RWPE1 (cell line): ENCODE measurements at places on chromosomes 7 and 10.
A peak's percentile ranks its signal among the peaks of the same experiment; 100 is the strongest.

DNA sequence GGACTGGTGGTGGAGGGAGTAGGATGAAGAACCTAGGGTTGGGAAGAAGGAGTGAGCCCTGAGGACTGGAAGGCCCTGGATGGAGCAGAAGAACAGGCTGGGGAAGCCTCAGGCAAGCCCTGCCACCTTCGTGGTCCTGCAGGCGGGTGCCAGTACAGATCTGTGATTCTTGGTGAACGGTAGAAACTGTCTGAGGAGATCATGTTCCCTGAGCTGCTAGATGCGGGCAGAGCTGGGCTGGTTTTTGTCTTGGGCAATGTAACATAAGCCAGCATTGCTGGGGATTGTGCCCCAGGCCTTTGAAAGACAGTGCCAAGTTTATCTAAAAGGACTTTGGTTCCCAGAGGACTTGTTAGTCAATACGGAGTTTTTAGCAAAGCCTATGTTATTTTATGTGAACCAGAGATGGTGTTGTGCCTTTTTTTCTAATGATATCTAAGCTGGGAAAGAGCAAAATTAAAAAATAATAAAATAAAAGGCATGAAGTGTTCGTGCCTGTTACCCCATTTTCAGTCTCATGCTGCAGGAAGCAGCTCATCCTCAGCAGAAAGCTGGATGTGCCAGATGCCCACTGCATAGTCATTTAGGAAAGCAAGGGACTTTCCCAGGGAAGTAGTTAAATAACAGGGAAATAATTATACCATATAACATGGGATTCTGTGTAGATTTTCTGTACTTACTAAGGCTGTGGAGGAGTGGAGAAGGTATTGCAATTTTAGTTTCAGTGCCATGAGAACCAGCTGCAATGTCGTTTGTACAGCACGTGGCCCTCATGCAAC is 24.4 kb upstream of the FIGNL1 start:
- DNase-seq, result no peak

GRCh38 chr10:13117841-13118783 is 18.1 kb downstream of the OPTN start:
- DNase-seq, result no peak

DNA sequence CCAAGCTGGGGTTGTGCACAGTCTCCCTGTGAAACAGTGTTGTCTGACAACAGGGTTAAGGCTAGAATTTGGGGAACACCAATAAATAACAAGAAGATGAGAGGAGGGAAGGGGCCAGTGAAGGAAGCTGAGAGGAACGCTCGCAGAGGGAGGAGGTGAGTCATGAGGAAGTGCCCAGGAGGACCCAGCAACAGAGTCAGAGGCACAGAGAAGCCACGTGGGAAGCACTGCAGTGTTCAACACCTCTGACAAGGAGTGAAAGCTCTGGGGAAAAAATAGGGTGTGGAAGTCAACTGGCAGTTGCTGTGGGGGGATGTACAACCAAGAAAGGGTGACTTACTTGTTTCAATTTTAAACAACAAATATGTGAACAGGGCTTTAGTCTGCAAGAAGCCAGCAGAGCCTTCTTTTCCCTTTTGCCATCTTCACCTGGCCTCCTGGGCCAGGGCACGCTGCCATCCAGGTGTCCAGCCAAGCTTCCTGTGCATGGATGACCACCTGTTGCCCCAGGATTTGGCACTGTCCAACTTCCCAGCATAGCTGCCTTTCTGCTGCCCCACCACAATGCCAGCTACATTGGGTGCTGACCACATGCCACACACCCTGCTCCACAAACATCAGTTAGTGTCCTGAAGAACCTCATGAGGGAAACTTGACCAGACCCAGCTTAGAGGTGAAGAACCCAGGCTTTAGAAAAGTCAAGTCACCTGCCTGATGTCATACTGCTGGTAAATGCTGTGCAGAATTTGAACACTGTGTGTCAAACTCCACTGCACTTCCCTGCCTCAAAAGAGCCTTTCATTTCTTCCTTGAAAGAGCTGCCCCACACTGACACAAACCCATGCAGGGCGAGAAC is 69.6 kb downstream of the ATXN7L1 start:
- peak; percentile 74 for DNase-seq

- DNase-seq, result no peak
Measured at GRCh38 chr10:102424916-102425315, 4.3 kb downstream of the FBXL15 start.

DNA sequence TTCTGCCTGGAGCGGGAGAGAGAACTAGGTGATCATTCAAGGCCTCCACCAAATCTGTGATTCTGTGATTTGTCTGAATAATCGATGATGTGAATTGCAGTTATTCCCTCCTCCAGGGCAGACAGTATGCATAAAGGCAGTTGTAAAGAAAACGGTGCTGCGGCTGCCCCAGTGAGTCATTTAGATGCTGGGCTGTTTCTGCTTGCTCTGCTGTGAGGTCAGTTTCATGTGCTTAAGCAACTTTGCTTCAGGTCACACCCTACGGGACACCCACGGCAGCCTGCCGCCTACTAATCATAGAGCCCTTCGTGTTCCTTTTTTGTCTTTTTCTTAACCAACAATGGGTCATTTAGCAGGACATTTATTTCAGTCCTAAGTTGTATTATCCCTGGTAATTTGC is 158.1 kb upstream of the PITRM1 start:
- peak; percentile 58 for DNase-seq

GRCh38 chr7:24169077-24169624 is 114.8 kb upstream of the NPY start:
- no peak for DNase-seq

GRCh38 chr7:32586291-32587221 is 91.3 kb downstream of the AVL9 start:
- no peak for DNase-seq

DNA sequence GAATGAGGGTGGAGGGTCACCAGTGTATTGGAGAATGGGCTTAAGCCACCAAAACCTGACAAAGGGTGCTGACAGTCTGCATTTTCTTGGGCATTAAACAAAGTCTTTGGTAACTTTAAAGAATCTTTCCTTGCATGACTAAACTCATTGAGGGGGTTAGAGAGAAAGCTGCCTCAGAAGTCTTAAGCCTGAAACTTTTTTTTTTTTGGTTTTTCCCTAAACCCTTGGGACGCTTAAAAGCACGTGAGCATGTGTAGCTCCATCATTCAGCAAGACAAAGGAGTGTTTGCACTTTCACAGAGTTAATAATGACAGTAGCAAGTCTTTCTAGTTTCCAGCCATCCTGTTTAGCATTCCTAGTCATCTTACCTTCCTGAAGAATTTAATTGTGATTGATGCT is 110.7 kb downstream of the LRMDA start:
- no peak for DNase-seq

- DNase-seq, result no peak
Measured at GRCh38 chr10:77245953-77246352, 391.7 kb downstream of the KCNMA1 start.

DNA sequence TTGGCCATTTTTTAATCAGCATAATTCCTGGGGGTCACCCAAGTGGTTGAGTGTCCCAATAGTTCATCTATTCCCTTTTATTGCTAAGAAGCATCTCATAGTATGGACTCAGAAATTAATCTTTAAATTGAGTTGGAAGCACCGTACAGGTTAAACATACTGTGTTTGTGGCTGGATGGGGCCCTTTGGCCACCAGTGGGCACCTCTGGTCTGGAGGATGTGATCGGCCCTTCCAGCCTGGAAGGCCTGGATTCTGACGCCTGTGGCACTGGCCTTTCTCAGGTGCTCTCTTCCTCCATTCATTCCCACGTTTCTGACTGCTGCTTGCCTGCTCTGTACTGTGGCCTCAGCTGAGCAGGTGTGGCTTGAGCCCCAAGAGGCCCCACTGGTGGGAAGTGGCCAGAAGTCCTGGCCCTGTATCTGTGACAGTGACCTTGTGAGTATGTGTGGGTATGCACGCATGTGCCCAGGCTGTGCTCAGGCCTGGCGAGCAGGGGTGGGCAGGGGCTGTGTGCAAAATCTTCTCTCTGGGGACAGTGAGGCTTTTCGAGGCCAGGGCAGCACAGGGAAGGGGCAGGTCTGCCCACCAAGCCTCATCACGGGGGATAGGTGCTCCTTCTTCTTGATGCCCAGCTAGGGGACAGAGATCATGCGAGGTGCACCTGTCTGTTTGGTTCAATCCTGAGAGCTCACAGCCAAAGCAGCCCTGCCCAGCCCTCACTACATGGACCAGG is 30.1 kb downstream of the LDB3 start:
- DNase-seq, result no peak

- no peak for DNase-seq
Measured at GRCh38 chr7:28836716-28837115, 121.4 kb downstream of the TRIL start.

DNA sequence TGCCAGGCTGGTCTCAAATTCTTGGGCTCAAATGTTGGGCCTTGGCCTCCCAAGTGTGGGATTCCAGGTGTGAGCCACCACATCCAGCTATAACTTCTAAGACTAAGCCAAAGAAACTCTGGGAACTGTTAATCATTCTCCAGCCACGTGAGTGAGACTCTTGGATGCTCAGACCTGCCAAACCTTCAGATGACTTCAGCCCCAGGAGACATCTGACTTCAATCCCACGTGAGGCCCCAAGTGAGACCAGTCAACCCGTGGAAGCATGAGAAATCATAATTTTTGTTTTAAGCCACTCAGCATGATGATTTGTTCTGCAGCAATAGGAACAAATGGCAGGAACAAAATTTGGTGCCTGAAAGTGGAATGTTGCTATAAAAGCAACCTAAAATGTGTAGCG is 4.3 kb upstream of the PCBD1 start:
- DNase-seq, result no peak

DNA sequence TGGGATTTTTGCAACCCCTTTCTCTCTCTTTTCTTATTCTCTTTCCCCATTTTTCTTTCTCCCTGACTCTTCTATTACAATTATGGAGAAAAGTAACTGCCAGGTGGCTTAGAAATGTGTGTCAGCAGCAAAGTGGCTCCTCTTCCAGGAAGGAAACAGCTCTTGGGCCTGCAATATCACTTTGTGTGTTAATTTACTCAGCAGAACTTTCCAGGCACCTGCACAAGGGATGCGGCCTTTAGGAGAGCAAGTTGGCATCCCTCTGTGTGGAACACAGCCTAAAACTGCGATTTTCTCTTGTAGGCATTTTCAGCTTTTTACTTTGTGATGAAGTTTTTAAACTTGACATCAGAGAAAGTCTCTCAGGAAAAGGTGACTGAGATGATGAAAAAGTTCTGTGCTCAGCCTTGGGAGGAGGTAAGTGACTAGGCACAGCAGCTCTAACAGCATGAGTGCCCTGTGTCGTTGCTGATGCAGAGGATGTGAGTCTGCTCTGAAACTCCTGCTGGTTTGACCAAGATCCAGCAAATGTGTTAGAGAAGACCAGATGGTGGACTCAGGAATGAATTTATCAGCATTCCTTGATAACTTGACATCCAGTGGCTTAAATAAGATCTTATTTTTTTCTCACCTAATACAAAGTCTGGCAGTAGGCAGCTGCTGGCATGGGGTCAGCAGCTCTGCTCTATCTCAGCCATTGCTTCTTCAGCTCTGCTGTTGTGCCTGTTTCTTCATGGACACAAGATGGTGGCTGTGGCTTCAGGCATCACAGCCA is 47.4 kb upstream of the CC2D2B start:
- DNase-seq, result no peak

GRCh38 chr10:72277996-72278667 is 4.4 kb downstream of the DDIT4 start:
- no peak for DNase-seq

GRCh38 chr7:13198727-13199126 is 511.3 kb downstream of the ARL4A start:
- DNase-seq, result no peak

DNA sequence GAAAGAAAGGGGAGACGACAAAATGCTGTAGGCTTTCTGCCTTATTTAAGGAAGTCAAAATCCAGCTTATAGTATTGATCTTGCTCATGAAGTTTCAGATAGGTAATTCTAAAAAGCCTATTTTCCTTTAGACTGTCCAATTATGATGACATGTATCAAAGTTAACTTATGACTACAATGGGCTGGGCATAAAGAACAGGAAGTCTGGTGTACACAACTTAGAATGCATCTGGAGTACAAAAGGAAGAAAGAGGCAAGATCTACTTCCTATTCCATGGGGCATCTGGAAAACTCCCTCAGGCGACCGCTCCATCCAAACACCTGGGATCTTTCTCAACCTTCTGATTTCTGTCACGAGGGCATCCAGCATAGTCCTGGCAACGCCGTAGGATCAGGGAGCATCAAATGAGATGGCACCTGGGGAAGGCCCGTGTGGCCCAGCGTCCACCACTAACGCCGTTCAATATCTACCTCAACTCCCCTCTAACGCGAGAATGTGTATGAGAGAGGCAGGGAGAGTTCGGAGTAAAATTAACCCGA is 512 bp downstream of the FAM24B start:
- peak; percentile 42 for DNase-seq

DNA sequence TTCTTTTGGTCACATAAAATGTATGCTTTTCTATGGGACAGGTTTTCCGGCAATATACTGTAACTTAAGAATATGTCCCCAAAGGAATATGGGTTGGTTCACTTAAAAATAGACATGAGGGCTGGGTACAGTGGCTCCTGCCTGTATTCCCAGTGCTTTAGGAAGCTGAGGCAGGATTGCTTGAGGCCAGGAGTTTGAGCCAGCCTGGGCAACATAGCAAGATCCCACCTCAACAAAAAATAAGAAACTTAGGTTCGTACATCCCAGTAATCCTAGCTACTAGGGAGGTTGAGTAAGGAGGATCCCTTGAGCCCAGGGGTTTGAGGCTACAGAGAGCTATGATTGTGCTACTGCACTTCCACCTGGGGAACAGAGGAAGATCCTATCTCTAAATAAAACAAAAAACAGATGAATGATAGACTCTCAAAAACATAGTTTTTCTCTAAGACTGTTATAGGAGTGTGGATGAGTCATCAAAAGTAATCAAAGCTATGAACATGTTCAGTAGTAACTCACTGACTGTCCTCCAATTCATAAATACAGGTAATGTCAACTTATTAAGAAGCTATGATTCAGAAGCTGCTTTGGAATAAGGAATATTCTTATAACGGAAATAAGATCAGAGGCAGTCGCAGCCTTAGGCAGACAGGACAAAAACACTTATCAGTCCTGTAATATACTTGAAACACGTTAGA is 2.6 kb upstream of the SEC31B start:
- DNase-seq, result peak; percentile 34

DNA sequence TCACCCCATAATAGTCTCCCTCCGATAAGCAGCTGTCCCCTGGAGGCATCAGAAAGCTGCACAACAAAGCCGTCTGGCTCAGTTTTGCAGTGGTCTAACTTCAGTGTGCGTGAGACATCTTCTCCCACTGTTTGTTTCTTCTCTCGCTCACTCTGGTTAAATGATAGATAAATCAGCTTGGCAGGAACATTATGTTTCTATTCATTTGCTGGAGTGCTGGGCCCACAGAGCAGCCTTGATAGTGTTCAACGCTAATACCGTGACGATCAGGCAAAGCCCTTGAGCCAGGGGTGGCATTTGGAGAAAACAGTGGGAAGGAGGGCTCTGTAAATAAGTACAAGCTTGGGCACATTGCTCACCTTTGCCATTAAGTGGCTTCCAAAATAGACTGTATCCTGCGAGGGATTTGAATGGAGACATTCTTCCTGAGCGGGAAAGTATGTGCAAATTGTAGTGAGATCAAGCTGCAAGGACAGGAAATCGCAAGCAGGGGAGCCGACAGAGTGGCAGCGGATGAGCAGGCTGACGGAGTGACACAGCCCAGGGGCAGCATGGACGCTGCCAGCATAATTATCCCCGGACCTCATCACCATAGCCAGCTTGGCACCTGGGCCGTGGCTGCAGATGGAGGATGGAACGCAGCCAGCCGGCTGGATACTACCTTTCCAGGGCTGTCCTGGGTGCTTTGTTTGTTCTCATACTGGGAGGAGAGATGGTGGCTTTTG is 256.8 kb upstream of the FZD8 start:
- DNase-seq, result no peak
